Heart left ventricle (tissue), 16 donors: ENCODE measurements at places on chromosomes 16 and 17. TPM values are rescaled to one million over a fixed set of nuclear protein-coding genes. Genes with fewer than 3 reads are reported as not detected.

GRCh38 chr17:46056800-46057304, 57.8 kb downstream of the STH start:
- DNase-seq = no peak
- H3K27me3 ChIP-seq = no peaks in the 10 kb centered on the region
- no peak overlapping the region for H3K4me3 ChIP-seq
- peaks cover 28% of the 10 kb centered on the region for H3K4me1 ChIP-seq

- no peaks in the 10 kb centered on the region for H3K4me1 ChIP-seq
- H3K27me3 ChIP-seq = no peaks in the 10 kb centered on the region
- no peaks in the 10 kb centered on the region for H3K36me3 ChIP-seq
- DNase-seq = no peak
Measured at GRCh38 chr17:29956225-29956624, 14.8 kb downstream of the EFCAB5 start.

DNA sequence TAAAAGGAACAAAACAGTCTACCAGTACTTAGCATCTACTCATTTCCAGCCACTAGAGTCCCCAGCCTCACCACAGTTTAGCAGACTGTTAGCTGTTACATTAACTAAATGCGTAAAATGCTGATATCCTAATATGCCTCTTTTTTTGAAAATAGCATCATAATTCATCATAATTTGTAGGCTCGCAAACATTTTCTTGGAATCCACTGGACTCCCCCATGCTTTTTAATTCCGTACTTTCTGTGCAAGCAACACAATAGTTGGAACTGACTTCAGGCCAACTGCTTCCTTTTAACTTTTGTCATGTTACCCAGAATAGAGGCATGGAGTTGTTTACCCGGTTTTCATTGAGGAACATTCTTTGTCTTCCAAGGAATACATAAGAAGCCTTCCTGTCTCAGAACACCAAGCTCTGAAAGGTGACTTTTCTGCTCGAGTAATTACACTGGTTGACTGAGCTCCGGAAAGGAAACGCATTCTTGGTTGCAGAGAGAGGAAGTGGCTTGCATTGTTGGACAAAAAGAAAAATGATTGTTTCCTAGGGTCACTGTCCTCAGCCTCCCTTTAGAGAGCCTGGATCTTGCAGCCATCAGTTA, 30.9 kb upstream of the SEC14L1 start:
- peaks cover 50% of the 10 kb centered on the region for H3K4me1 ChIP-seq
- no peak for DNase-seq
- H3K4me3 ChIP-seq = no peak overlapping the region
- no peaks in the 10 kb centered on the region for H3K27me3 ChIP-seq
- peak overlapping the region; percentile 80 for H3K27ac ChIP-seq

KRTAP4-5 gene
- not detected for total RNA-seq

GRCh38 chr16:73605309-73605708, 557.4 kb upstream of the ZFHX3 start:
- H3K36me3 ChIP-seq = no peaks in the 10 kb centered on the region
- H3K4me3 ChIP-seq = no peak overlapping the region
- H3K27me3 ChIP-seq = no peaks in the 10 kb centered on the region
- H3K27ac ChIP-seq = no peak overlapping the region
- no peaks in the 10 kb centered on the region for H3K4me1 ChIP-seq
- no peak for DNase-seq
